ENCODE measurements at places on chromosomes 13 and 19.

- no peak for DNase-seq
These were observed 79.3 kb downstream of the PTPRS start for GRCh38 chr19:5261156-5261890.

- DNase-seq, result no peak
These were observed 125.5 kb upstream of the TRPC4 start for GRCh38 chr13:37995092-37995491.

DNA sequence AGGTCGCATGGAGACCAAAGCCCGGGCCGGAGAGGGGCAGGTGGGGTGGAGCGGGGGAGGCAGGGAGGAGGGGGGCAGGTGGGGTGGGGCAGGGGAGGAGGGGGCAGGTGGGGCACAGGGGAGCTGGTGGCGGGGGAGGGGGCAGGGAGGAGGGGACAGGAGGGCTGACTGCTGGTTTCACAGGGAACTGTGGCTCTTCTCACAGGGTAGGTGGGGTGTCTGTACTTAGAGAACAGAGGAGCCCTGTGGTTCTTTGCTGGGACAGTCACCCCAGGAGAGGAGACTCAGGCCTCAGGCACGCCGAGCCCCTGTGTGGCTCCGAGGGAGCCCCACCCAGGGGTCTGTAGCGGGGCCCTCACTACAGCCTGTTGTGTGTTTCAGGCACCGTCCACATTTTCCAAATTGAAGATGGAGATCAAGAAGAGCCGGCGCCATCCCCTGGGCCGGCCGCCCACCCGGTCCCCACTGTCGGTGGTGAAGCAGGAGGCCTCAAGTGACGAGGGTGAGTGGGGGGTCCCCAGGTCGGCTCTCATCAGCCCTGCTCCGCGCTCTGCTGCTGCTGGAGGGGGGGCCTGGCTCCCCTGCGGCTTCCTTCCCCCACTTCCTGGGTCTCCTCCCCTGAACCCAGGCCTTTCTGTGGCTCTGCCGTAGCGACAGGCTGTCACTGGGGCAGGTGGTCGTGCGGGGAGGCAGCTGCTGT lies 162.7 kb downstream of the KDM4B start:
- no peak for DNase-seq

- no peak for DNase-seq
These were observed 379.3 kb upstream of the SGCG start for GRCh38 chr13:22801402-22802003.

DNA sequence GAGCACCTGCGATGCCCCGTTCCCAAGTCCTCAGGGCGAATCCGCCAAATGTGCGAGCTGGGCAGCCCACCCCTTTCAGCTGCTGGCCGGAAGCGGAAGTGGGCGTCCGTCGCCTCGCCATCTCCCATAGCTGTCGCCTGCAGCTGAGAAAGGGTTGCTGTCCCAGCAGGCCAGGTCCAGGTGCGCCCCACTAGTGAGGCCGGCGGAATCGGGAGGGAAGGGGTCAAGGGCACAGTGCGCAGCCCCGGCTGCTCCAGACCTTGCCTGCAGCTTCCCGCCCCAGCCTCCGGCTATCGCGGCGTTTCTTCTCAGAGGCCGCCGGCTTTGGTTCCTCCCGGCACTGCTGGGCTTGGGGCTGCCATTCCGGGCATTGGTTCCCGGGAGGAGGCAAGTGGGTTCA lies at the start of gene ZNF177:
Gene ZNF177 (plus strand): TSS at position 109 of the 400 bp plus-strand sequence. CDS start 15,299 bp downstream, outside the sequence.
- DNase-seq, result no peak
